LHCN-M2 (cell line): ENCODE measurements at places on chromosomes 4 and X. TPM values are rescaled to one million over a fixed set of nuclear protein-coding genes. Genes with fewer than 3 reads are reported as not detected.

MPP1 gene
- 23.2 and 27.2 TPM in 2 replicates for total RNA-seq

P2RY8 gene
- total RNA-seq = under 0.01 TPM in 1 of 2 replicates, not detected in the other

GPR34 gene
- total RNA-seq = not detected in 2 replicates

MTNR1A gene
- not detected in 2 replicates for total RNA-seq

RPL36A gene
- 1,273 and 1,873 TPM in 2 replicates for total RNA-seq

MAGEB5 gene
- not detected in 2 replicates for total RNA-seq

CDKL5 gene
- total RNA-seq = 3.5 and 4.0 TPM in 2 replicates

SUPT20HL2 gene
- total RNA-seq = not detected in 2 replicates

ADGRG2 gene
- 0.11 and 0.13 TPM in 2 replicates for total RNA-seq

SMARCA5 gene
- 40.9 and 44.8 TPM in 2 replicates for total RNA-seq

BTC gene
- total RNA-seq = 0.32 and 0.40 TPM in 2 replicates
